ENCODE measurements at places on chromosomes 12 and 14.

- no peak for DNase-seq
These were observed 164.2 kb downstream of the CHST11 start for GRCh38 chr12:104620837-104621531.

DNA sequence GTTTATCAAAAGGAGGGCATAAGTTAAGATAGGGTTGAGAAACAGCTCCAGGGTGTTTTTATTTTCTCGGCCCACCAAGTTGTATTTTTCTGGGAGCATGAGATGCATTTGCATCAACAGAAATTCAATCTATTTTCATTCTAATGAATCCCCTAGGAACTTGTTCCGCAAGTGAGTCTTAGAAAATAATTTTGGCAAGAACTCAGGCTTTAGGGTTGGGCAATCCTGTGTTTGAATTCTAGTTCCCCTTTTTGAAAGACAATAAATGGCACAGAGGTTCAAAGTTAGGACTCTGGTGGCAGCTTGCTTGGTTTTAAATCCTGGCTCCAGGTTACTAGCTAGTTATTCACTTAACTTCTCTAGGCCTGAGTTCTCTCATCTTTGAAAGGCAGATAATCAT lies 23.7 kb downstream of the SLC5A8 start:
- no peak for DNase-seq

DNA sequence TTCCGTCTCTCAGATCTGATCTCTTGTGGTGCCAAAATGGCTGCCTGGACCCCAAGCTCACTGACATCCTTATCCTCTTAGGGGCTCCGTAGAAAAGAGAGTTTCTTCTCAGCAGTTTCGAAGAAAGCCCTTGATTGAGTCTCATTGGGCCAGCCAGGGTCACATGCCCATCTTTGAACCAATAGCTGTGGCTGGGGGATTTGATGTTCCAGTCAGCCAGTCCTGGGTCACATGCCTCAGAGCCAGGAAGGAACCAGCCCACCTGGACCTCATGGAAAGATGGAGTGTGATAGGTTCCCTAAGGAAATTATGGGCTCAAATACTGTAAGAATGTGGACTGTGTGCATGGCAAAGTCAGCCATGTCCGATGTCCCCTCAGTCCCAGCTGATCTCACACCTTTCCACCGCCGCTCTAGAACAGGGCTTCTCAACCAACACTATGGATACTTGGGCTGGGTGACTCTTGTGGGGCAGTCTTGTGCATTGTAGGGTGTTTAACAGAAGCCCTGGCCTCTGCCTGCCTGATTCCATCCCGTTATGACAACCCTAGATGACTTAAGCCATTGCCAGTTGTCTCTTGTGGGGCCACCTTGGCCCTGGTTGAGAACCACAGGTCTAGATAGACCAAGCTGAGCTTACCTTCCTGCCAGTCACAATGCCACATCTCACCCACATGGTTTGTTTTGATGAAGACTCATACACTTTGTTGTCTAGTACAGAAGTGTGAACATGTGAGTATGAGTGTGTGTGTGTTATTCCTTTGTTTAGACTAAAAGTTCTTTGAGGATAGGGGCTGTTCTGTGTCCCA lies 163.9 kb downstream of the ADGRD1 start:
- DNase-seq = no peak

DNA sequence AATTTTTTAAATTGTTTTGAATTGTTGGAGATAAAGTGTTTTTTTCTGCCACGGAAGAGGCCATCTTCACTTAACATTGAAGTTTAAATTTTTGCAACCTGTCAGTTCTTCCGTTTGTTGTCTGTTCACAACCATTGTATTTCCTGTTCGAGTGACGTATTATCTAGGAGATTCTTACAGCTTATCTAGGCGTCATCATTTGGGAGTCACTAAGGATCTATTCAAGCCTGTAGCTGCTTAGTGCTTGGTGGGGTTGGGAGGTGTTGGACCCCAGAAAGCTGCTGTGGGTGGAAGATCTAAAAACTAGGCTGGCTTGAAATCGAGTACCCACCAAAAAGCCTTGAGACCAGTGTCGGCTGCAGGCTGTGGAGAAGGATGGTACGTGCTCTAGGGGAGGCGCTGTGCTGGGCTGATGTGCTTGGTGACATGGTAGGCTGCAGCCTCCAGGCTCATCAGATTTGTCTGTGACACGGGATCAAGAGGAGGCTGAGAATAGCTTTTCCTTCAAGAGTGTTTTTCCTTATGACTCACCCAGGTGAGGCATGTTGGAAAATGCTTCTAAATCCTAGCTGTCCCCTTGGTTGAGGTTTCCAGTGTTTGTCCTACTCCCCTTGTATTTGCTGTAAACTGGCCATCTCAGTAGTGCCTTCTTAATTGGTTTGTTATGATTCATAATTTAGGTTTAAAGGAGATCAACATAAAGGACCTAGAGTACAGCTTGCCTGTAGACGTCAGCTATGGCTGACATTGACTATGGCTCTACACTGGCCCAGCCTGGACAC lies 57.8 kb downstream of the ATG14 start:
- DNase-seq = no peak

DNA sequence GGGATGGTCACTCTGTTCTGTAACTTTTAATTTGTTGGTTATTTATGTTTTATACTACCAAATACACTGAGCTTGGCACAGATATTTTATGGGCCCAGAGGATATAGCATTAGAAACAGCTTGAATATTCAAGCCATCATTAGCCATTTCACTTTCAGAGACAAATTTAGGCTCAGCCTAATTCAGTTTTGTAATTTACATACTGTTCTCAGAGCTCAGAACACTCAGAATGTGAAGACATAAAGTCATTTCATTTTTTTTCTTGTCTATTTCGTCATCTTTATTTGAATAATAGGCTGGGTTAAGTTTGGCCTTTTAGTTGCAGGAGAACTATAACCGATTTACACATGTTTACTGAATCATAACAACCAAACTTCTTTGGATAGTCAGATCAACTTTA lies 361.7 kb downstream of the SNAPC1 start:
- no peak for DNase-seq

GRCh38 chr12:52327052-52327829 lies 6.0 kb upstream of the KRT83 start:
- peak; percentile 71 for DNase-seq

DNA sequence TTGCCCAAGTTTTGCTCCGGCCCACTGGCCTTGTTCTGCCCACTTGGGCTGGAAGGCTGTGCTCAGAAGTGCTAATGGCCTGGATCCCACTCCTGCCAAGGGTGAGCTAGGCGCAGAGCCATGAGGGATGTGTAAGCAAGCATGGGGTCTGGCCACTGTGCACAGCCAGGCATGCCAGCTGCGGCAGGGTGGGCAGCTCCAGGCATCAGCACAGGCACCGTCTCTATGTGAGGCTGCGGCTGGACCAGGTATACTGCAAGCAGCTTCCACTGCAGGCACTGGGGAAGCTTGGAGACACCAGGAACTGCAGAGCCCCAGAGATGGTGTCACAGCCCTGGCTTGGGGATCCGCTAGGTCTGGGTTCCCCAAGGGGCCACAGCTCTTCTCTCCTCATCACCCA lies 264.9 kb downstream of the LRIG3 start:
- DNase-seq = no peak

DNA sequence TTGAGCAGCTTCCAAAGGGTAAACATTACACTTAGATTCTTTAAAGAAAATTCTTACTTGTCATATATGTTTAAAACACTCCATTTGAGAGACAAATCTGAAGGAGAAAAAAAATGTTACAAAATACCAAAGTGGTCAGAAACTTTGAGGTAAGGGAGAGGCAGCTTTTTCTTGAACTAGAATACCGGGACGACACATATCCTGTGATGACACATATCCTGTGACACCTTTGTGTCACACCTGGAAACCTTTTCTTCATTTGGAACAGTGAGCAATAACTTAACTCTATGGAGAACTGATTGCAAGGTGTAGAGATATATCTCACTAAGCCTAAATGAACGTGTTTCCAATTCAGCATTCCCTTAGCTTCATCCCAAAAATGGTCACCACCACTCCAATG lies 4.6 kb upstream of the GRIN2B start:
- DNase-seq = no peak

DNA sequence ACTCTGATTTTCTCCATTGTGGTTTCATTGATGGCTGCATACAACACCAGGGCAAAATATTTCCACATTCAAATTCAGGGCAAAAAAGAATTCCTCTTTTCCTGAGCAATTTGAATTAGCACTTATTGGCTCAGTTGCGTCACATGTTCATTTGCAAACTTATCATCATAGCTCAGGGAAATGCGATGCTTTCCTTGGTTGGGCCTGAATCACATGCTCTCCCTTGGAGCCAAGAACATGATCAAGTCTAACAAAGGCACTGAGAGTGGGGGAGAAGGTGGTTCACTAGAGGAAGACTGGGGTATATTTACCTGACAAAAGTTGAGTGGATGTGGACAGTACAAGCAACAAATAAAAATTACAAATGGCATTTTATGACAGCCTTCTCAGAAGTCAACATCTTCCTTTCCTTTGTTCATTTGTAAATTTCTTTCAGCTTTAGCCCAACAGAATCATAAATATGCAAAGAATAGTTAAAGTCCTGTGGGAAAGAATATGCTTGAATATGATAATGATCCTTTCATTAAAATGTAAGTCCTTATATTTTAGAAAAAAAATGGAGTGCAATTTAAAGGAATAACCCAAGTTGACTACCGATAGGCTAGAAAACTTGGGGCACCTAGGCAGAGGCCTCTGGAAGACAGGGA lies 277.2 kb downstream of the NEDD1 start:
- DNase-seq = no peak

- DNase-seq = no peak
These were observed 44.5 kb downstream of the RERGL start for GRCh38 chr12:18045446-18045992.
